Endodermal cell (in vitro differentiated cells): ENCODE measurements at places on chromosomes 1 and 21. TPM values are rescaled to one million over a fixed set of nuclear protein-coding genes. Genes with fewer than 3 reads are reported as not detected.

DNA sequence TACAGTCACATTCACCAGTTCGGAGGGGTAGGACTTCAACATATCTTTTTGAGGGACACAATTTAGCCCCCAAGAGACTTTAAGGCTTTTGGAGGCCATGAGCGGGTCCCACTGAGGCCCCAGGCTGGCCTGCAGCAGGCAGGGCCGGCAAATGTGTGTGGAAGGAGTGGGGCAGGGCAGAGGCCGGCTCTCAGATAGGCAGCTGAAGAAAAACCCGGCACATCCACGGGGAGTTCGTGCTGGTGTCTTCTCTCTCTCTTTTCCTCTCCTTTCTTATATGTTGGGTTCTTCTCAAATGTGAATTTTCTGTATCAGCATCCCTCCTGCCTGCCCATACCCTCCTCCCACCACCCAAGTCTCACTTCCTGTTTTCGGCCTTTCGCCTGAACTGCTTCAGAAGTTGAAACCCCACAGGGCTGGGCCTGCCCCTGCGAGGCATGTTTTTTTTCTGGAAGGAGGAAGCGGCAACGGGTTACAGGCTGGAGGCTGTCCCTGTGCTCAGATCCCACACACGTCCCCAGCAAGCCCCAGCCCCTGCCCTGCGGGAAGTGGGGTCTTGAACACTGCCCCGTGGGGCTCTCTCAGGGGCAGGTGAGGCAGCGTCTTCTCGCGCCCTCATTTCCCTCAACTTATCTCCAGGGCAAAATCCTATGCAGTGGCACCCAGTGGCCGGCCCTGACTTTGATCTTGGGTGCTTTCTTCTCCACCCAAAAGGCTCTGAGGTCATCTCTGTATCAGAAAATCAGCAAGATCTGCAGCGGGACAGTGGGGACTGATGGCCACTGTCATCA lies 9.7 kb upstream of the UMODL1 start:
- peaks cover 19% of the 10 kb centered on the region for H3K4me1 ChIP-seq
- H3K27ac ChIP-seq: no peak overlapping the region
- DNase-seq: no peak
- H3K4me3 ChIP-seq: no peak overlapping the region
- no peaks in the 10 kb centered on the region for H3K27me3 ChIP-seq
- no peaks in the 10 kb centered on the region for H3K36me3 ChIP-seq

DNA sequence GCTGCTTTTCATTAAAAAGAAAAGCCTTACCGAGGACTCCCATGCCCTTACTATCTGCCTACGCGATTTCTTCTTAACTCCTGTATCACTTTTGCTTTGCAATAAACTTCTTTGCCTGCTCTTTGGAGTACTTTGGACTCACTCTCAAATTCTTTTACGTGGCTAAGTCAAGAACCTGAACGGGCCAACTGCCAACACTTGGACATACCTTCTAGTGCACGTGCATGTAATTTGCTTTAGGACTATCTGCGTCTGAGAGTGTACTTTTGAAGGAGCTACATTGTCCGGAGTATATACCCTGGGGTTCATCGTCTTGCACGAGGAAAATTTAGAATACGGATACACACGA lies 3.6 kb upstream of the OTUD3 start:
- no peaks in the 10 kb centered on the region for H3K27me3 ChIP-seq
- no peaks in the 10 kb centered on the region for H3K36me3 ChIP-seq
- no peak for DNase-seq
- no peak overlapping the region for H3K4me3 ChIP-seq
- no peak overlapping the region for H3K27ac ChIP-seq

DNA sequence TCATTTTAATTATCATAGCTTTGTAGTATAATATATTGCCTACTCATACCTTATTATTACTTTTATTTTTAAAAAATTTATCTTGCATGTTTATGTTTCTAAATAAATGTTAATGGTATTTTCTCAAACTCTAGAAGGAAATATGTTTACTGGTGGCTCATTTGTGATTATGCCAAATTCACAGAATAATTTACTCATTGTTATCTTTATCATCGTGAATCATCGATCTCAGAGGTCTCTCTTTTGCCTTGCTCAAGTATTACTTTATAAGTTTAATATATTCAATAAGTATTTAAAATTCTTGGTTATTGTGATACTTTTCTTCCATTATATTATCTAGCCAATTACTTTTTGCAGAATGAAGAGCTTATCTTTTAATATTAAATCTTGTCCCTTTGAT lies 836.7 kb upstream of the ADAMTS5 start:
- no peak overlapping the region for H3K27ac ChIP-seq
- DNase-seq: no peak

DNA sequence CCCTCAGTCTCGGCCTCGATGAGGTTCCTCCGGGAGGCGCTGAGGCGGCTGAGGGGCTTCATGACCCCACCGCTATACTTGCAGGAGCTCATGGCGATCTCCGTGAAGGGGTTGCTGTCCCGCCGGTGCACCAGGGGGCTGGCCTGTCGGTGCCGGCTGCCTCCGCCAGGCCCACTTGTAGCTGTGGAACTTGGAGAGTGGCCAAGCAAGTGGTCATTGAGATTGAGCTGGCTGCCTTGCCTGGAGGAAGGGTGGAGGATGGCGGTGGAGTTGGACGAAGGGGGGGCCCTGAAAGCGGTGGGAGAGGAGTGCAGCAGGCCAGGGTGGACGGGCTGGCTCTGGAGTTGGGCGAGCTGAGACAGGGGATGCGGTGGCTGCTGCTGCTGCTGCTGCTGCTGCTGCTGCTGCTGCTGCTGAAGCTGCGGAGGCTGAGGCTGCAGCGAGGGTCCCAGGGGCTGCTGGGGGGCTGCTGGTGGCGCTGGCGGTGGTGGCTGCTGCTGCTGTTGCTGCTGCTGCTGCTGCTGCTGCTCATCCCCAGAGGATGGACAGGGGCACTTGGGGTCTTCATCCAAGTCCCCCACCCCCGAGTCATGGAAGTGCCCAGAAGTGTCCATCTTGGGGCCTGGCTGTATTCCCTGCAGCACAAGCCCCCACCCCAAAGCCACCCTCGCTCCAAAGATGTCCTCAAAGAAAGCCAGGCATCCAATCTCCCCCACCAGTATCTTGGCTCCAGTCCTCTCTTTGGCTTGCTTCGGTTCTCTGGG lies 548 bp downstream of the KCNN3 start:
- DNase-seq: peak; percentile 57
- H3K36me3 ChIP-seq: no peaks in the 10 kb centered on the region
- peaks cover 19% of the 10 kb centered on the region for H3K27me3 ChIP-seq

GRCh38 chr1:9169601-9170137 lies 40.8 kb upstream of the GPR157 start:
- H3K27ac ChIP-seq: no peak overlapping the region
- H3K4me1 ChIP-seq: peaks cover 7% of the 10 kb centered on the region
- no peak for DNase-seq
- no peaks in the 10 kb centered on the region for H3K36me3 ChIP-seq

DNA sequence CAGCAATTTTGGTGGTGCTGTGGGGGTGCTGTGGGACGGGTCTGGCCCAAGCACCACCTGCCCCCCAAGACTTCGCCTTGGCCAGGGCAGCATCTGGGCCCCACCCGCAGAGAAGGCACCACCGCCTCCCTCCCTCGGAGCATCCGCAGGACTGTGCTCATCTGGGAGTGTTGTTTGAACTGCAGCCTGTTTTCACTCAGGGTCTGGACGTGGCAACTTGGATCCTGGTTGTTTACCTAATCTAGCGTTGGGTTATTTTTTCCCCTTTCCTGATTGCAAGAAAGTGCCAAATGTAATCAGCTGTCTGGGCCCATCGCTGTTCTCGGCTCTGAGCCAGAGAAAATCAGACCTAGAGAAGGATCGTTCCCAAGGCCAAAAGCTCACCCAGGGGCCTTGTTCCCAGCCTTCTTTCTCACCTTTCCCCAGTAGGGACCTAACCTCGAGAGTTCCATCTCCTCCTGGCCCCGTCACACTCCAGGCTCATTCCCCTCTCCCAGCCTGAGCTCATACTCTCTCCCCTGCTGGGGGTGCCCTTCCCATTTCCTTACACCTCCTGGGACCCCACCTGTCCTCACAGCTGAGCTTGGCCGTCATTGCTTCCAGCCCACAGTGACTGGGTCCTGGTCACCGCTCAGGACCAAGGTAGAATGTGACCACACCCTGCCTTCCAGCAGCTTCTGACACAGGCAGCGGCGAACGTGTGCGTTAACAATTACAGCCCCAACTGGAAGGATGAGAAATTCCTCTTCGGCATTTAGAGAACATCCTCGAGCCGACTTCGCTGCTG lies 72.0 kb upstream of the FAM20B start:
- no peaks in the 10 kb centered on the region for H3K4me1 ChIP-seq
- no peak for DNase-seq
- H3K4me3 ChIP-seq: no peak overlapping the region
- no peak overlapping the region for H3K27ac ChIP-seq
- no peaks in the 10 kb centered on the region for H3K36me3 ChIP-seq

- H3K4me3 ChIP-seq: no peak overlapping the region
- DNase-seq: no peak
- H3K27ac ChIP-seq: no peak overlapping the region
- peaks cover 5% of the 10 kb centered on the region for H3K4me1 ChIP-seq
- peaks cover 3% of the 10 kb centered on the region for H3K36me3 ChIP-seq
- no peaks in the 10 kb centered on the region for H3K27me3 ChIP-seq
These were observed 13.1 kb downstream of the PCSK9 start for GRCh38 chr1:55052221-55053142.

DNA sequence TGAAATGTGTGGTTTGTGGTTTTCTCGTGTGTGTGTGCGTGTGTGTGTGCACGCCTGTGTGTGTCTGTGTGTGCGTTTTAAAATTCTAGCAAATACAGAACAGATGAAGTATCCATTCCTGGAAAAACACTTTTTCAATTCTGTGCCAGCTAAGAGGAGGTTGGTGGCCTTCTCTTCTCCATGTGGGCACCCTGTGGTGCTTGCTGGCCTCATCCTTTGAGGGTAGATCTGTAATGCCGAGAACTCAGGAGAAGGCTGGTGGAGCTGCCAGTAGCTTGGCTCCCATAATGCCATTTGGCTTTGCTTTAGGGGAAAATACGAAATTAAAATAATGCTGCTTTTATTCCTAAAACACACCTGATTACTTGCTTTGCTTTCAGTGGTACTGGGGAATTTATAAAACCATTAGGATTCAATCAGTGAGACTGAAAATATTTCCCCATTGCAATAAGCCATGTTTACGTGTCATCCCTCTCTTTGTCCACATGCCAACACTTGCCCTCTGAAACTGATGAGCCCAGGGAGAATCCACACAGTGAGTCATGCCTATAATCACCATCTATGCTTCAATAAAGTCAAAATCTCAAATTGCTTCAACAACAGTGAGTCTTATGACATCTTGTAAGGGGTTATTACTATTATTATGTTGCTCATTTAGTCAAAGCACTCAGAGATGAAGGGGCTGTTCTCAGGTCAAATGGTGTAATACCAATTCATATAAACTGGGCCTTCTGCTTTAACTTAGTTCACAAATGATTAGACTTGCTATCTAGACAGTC lies 39.2 kb downstream of the ABCA4 start:
- no peaks in the 10 kb centered on the region for H3K27me3 ChIP-seq
- peaks cover 6% of the 10 kb centered on the region for H3K4me1 ChIP-seq
- no peaks in the 10 kb centered on the region for H3K36me3 ChIP-seq
- H3K4me3 ChIP-seq: no peak overlapping the region

GRCh38 chr1:112391603-112391940 lies 4.4 kb upstream of the CTTNBP2NL start:
- peaks cover 5% of the 10 kb centered on the region for H3K4me1 ChIP-seq
- no peaks in the 10 kb centered on the region for H3K27me3 ChIP-seq
- no peak overlapping the region for H3K27ac ChIP-seq
- H3K36me3 ChIP-seq: no peaks in the 10 kb centered on the region
- peak overlapping the region; percentile 66 for H3K4me3 ChIP-seq

- H3K4me3 ChIP-seq: no peak overlapping the region
- H3K27me3 ChIP-seq: no peaks in the 10 kb centered on the region
- no peak for DNase-seq
- H3K36me3 ChIP-seq: no peaks in the 10 kb centered on the region
- no peak overlapping the region for H3K27ac ChIP-seq
These were observed 46.4 kb downstream of the KCND3 start for GRCh38 chr1:111943066-111943465.

DNA sequence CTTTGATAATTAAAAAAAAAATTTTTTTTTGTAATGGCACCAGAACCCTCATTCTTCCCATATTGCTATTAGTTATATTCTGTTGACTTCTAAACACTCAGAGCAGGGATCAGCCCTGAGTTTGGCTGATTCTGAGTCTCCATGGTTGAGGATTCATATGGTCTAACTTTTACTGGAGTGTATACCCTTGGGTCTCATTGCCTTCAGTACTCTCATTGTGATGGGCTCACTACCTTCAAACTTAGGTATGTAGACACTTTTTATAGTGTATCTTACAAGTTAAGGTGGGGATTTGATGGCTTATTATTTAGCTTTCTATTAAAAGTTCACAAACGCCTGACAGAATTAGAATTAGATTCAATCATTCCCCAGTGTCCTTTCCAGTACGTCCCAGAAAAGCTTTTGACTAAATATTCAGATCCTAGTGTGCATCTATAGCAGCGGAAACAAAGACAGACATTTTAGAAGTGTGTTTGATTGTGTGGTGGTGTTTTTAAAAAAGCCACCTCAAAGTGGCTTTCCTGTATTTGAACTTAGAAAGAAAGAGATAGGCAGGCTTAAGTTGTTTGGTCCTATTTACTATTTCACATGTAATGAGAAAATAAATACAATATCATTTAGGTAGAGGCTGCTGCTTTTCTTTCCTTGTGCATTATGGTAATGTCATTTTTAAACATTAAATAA lies 1.4 kb downstream of the MACF1 start:
- H3K4me3 ChIP-seq: no peak overlapping the region
- no peak overlapping the region for H3K27ac ChIP-seq
- no peaks in the 10 kb centered on the region for H3K27me3 ChIP-seq

DNA sequence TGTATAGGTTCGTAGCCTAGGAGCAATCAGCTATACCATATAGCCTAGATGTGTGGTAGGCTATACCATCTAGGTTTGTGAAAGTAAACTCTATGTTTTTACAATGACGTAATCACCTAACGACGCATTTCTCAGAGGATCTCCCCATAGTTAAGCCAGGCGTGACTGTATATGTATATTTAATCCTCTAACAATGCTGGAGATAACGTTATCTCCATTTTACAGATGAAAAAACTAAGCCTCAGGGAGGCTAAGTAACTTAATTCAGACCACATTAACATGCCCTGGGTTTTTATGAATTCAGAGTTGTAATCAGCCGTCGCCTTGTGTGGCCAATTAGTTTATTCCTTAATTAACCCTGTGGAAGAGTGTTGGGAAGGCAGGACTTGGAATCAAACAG lies 107.7 kb upstream of the PLXNA2 start:
- peaks cover 20% of the 10 kb centered on the region for H3K4me1 ChIP-seq
- no peak overlapping the region for H3K27ac ChIP-seq
- no peaks in the 10 kb centered on the region for H3K27me3 ChIP-seq
- no peak overlapping the region for H3K4me3 ChIP-seq

GRCh38 chr1:25492323-25492722 lies 51.1 kb upstream of the LDLRAP1 start:
- DNase-seq: no peak
- H3K36me3 ChIP-seq: peaks cover 52% of the 10 kb centered on the region
- no peaks in the 10 kb centered on the region for H3K27me3 ChIP-seq
- no peak overlapping the region for H3K27ac ChIP-seq

GRCh38 chr1:50531027-50531426 lies 107.8 kb upstream of the DMRTA2 start:
- peaks cover 10% of the 10 kb centered on the region for H3K36me3 ChIP-seq
- DNase-seq: no peak
- peak overlapping the region; percentile 2 for H3K4me3 ChIP-seq
- H3K27ac ChIP-seq: no peak overlapping the region
- H3K4me1 ChIP-seq: peaks cover 9% of the 10 kb centered on the region

GRCh38 chr1:98813738-98814309 lies 152.3 kb downstream of the SNX7 start:
- no peak for DNase-seq
- H3K4me3 ChIP-seq: no peak overlapping the region
- no peaks in the 10 kb centered on the region for H3K4me1 ChIP-seq
- no peaks in the 10 kb centered on the region for H3K27me3 ChIP-seq
- no peaks in the 10 kb centered on the region for H3K36me3 ChIP-seq
- no peak overlapping the region for H3K27ac ChIP-seq

Gene TRIM58
- total RNA-seq: 1.6 to 1.9 TPM (median 1.7 TPM) in 3 replicates

Gene POU2F1
- total RNA-seq: 45.1 and 48.6 TPM in 2 replicates

Gene AADACL3
- not detected in 3 replicates for total RNA-seq

Gene LCE1A
- not detected in 2 replicates for total RNA-seq
